Cardiac septum (tissue), 1 donor: ENCODE measurements at places on chromosomes 2 and 18. TPM values are rescaled to one million over a fixed set of nuclear protein-coding genes. Genes with fewer than 3 reads are reported as not detected.

- no peak for DNase-seq
These were observed 366.6 kb downstream of the FSIP2 start for GRCh38 chr2:186105016-186105724.

GRCh38 chr2:202112041-202112440, 39.0 kb downstream of the KIAA2012 start:
- DNase-seq, result no peak

DNA sequence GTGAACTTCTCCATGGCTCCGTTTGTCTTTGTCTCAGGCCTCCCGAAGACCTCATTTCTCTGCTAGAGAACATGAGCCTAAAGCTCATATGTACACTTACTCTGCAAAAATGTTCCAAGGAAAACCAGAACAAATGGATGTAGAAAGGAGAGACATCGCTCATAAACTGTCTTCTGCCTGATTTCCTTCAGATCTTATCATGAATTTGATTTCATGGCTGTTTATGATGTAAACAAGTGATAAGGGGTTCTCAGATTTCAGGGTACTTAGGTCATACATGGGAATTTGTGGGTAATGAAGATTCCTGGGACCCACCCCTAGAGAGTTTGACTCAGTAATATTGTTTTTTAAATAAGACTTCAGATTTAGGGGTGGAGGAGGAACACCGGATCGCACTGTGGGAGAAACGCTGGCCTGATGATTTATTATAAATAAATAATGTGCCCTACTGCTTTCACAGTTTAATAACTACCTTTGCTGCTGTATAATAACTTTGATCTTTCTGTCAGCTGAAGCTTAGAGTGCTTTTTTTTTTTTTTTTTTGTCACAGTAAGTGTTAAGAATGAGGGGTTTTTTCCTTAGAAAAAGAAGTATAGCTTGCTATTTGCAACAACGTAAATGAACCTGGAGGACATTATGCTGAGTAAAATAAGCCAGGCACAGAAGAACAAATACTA, 14.9 kb downstream of the AOX1 start:
- DNase-seq, result no peak

DNA sequence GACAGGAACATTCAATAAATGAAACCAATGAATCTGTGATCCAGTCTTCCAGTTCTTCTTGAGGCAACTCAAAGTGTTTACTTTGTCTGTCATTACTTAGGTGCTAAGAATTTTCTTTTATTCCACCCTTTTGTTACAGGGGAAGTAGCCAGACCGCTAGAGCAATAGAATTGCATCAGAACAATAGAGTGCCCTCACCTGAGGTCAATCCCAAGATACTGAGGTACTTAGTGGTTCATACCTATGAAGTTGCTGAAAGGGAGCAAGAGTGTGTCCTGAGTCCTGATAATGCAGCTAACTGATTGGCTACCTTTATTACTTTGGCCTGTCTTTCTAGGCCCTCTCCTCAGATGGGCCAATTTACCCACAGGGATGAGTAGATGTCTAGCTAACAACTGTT, 359.4 kb upstream of the KCNH7 start:
- DNase-seq, result no peak

DNA sequence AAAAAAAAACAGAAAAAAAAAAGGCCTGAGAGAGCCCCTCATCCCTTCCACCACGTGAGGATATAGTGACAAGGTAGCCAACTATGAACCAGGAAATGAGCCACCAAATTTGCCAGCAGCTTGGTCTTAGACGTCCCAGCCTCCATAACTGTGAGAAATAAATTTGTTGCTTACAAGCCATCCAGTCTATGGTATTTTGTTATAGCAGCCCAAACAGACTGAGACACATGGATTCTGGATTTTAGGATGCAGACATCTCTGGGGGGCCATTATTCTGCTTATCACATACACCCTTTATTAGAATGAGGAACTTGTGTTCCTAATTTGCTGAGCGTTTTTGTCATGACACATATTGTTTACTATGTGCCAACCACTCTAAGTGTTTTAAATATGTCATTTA, 5.4 kb upstream of the YIPF4 start:
- DNase-seq, result no peak

- no peak for DNase-seq
These were observed 107.7 kb upstream of the ATP8B1 start for GRCh38 chr18:57910817-57911216.

GRCh38 chr2:231339316-231339715, 56.2 kb upstream of the B3GNT7 start:
- no peak for DNase-seq

DNA sequence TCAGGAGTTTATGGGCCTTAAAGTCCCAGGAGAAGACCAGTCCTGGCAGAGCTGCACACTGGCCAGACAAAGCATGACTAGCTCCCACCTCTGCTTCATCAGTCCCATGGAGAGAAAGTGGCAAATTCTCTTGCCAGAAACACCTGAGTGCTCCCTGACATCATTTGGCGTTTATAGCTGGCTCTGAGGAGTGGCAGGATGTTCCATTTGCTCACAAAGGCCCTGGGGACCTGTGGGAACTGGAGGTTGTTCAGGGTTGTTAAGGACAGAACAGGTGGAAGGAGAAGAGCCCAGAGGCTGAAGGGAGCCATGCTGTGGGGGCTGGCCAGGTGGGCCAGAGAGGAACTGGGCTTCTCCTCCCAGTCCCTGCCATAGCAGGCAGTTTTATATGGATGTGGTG, 56.1 kb downstream of the RPL37A start:
- DNase-seq, result no peak

DNA sequence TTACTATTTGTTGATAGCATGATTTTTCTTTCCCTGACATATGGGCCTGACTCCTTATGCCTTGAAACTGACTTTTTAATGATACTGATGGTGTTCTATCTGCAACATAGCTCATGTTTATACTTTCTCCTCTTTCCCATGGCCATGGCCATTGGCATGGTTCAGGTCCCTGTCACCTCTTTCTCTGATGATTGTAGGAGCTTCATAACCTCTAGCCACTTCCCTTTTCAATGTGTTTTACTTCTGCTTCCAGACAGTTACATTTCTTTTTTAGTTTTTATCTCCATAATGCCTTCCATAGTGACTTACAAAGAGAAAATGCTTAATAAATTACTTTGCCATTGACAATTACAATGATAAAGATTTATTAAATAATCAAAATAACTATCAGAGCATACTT, 177.9 kb upstream of the SETBP1 start:
- DNase-seq, result no peak

GRCh38 chr18:10432781-10433180, 21.7 kb upstream of the APCDD1 start:
- DNase-seq, result no peak

- no peak for DNase-seq
These were observed 37.1 kb downstream of the GPR45 start for GRCh38 chr2:105278654-105279053.

GRCh38 chr2:100619951-100620350, 57.2 kb downstream of the PDCL3 start:
- DNase-seq, result peak; percentile 51

GRCh38 chr2:201139836-201140604, 24.1 kb downstream of the CFLAR start:
- no peak for DNase-seq

- DNase-seq, result no peak
These were observed 56.9 kb downstream of the KCNS3 start for GRCh38 chr2:17935242-17935885.

GRCh38 chr18:58552057-58552461, 76.8 kb downstream of the ALPK2 start:
- DNase-seq, result no peak

DNA sequence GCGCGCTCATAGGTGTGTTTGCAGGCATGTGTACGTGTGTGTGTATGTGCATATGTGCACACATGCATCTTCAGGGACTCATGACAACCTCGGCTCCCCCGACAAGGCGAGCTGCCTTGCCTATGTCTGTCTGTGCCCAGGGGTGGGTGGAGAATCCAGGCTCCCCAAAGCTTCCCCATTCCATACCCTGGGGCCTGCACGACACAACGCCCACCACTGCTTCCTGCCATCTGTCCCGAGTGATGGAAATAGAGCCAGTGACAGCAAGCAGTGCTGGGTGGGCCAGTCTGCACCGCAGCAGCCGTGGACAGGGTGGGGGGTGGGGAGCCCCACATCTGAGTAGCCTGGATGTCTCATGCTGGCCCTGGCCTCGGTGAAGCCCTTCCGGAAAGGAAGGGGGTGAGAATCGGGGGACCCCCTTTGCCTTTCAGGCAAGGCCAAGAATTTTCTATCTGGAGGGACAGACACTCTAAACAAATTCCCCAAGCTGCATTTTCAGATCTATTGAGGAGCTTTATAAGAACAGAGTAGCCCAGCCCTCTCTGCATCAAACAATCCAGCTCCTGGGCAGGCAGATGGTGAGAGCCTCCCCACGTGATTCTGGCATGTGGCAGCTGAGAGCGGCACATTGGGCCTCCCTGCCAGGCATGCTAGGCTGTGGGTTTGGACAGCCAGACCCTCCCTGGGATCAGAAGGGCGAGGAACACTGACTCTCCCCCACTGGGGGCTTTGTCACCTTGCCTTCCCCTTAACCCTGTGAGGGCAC, 4.9 kb downstream of the KCNIP3 start:
- DNase-seq, result no peak

DNA sequence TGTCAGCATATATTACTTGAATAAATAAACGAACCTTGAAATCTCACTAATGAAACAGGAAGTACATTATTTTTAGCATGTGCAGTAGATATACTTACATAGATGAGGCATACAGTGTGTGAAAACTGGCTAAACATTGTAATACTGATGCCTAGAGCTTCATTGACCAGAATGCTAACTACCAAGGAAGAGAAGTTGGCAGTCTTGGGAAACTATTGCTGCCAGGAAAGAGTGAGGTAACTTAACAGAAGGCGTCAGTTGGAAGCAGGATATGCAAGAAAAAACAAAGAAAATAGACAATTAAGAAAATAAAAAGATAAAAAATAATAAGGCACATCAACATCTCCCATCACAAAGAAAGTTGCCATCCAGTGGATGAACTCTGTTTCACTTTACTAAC, 963.0 kb downstream of the TDRD15 start:
- DNase-seq, result no peak

The EVA1A gene
- 2.7 TPM for total RNA-seq

The MAPRE2 gene
- total RNA-seq, result 164 TPM

The GAL3ST2 gene
- not detected for total RNA-seq

The HNMT gene
- 11.8 TPM for total RNA-seq
